ENCODE measurements at places on chromosomes 2 and 18.

DNA sequence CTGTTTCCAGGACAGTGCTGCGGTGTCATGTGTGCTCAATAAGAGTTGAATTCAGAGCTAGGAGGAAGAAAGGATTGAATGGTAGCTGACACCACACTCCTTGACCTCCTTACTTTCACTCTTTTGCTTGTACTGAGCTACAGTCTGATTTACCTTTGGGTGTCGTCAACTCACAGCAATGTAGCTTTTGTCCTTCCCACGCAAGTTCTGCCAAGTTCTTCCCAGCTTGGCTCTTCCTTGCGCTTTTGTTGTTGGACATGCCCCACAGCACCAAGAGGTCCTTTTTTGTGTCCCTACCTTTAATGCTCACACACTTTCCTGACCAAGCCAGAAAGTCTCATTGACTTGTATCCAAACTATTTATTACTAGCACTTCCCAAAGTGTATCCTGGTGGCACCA lies 38.3 kb upstream of the ITGB6 start:
- DNase-seq, result no peak

- DNase-seq, result no peak
These were observed 11.9 kb upstream of the ARHGAP25 start for GRCh38 chr2:68722712-68723111.

- DNase-seq, result no peak
These were observed 53.8 kb upstream of the ALPP start for GRCh38 chr2:232324778-232325177.

GRCh38 chr2:130754811-130755210 lies 529 bp upstream of the AMER3 start:
- no peak for DNase-seq

DNA sequence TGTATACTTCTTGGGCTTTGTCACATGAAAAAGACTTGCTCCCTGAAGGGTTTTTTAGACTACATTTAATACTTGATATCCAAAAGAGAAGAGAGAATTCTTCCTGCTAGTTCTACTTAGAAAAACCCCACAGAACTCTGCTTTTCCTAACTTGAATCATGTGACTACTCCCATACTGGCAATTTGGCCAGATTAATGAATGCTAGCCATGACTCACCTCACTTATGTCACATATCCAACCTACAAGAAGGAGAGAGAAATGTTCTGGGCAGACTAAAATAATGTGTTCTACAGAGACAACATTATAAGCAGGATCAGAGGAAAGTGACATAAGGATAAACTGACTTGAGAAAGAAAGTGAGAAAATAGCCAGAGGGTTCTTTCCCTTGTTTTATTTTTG lies 249.3 kb upstream of the GULP1 start:
- DNase-seq, result no peak

DNA sequence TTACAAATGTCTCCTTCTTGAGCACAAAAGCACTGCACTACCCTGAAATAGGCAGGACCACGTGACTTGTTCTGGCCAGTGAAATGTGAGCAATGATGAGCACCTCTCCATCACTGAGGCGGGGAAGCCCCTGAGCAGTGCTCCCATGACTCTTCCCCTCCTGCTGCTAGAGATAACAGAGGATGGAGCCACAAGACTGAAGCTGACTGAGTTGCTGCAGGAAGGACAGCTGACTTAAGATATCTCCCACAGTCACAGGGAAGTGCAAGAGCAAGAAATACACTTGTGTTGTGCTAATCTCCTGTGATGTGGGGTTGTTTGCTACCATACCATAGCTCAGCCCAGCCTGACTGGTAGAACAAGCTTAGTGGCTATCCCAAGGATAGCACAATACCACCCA lies 38.7 kb downstream of the STK39 start:
- DNase-seq, result no peak

DNA sequence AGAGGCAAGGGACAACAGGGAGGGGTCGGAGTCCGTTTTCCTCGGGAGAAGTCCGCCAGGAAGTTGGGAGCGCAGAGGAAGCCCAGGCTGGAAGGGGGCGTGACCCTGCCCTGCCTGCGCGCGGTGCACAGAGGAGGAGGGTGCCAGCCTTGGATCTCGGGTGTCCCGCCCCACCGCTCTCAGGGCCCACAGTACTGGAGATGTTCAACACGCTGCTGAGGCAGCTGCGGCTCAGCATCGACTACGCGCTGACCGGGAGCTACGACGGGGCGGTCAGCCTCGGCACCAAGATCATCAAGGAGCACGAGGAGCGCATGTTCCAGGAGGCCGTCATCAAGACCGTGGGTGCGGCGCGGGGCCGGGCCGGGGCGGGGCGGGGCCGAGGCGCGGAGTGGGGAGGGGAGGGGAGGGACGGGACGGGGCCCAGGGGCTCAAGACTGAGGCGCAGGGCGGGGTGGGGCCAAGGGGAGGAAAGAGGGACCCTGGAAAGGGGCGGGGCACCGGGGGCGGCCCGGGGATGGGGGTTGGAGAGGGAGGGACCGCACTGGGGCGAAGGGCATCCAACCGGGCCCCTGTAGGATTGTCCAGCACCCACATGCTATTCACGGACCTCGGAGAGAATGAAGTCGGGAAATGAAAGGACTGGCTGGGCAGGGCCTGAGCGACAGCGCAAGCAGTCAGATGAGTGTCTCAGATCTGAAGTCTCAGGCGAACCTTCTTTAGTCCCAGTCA lies 36.6 kb downstream of the POMC start:
- DNase-seq, result no peak

DNA sequence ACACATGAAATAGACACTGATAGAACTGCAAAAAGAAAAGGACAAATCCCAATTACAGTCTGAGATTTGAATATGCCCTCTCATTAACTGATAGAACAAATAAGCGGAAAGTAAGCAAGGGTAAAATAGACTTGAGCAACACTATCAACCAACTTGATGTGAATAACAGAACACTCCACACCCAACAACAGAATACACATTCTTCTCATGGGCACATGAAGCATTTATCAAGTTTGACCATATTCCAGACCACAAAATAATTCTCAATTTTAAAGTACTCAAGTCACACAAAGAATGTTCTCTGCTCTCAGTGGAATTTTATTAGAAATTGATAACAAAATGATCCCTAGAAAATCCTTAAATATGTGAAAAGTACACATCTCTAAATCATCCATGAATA lies 19.0 kb downstream of the ETAA1 start:
- no peak for DNase-seq

GRCh38 chr2:30677861-30678385 lies 129.3 kb downstream of the CAPN13 start:
- no peak for DNase-seq

GRCh38 chr2:13572466-13572865 lies 855.7 kb downstream of the TRIB2 start:
- no peak for DNase-seq

DNA sequence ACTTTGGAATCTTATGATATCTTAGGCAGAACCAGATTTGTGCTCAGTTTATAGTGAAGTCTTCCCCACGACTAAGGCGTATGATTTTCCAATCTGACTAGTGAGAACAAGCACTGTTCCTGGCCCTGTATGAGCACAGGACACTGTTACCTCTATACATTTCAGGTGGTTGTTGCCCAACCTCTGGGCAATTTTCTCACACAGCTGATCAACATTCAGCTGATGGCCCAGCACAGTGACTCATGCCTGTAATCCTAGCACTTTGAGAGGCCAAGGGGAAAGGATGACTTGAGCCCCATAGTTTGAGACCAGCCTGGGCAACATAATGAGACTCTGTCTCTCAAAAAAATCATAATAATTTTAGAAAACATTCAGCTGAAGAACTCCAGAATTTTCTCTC lies 119.5 kb downstream of the ASXL3 start:
- no peak for DNase-seq

DNA sequence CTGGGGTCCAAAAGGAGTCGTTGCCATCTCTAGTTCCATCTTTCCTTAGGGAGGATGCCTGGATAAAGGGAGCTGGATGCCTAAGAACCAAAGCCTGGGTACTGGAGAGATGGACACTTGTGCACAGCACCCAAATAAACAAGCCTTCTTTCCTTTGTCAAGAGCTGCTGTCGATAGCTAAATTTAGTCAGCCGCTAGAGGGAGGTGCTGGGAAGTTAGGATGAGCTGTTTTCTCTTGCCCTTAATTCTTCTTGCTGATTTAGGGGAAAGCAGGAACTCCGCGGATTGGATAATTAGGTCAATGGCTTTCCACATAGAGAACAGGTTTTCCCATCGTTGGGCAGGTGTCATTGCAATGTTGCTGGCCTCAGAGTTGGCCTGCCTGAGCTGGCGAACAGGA lies 30.9 kb upstream of the SERPINB12 start:
- DNase-seq, result no peak

DNA sequence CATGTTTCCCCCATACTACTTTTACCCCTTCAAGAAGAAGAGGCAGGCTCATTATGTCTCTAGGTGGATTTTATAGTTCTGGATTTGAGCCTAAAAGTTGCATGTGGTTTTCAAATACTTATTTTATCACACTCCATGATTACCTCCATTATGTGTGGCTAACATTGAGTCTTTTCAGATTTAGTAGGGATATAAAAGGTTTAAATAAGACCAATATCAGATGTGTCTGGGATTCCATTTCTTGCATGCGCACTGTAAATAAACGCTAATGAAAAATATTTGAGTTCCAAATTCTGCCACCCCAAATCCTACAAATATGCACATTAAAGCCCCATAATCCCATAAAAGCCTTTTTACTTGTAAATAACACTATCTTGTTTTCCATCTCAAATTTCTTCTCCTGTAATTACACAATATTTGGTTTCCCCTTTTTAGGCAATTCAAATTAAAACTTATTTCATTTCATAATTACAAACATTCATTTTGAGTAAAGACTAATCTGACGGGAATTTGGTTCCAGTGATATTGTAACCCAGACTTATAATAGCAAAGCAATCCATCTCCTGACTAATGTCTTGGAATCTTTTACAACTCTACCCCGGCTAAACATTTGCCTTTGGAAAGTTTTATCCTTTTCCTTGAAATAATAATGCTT lies 600.0 kb downstream of the SLC4A3 start:
- DNase-seq, result no peak

GRCh38 chr2:128784626-128785306 lies 466.1 kb upstream of the HS6ST1 start:
- DNase-seq, result no peak

GRCh38 chr2:78009289-78009688 lies 487.1 kb upstream of the LRRTM4 start:
- DNase-seq, result no peak

DNA sequence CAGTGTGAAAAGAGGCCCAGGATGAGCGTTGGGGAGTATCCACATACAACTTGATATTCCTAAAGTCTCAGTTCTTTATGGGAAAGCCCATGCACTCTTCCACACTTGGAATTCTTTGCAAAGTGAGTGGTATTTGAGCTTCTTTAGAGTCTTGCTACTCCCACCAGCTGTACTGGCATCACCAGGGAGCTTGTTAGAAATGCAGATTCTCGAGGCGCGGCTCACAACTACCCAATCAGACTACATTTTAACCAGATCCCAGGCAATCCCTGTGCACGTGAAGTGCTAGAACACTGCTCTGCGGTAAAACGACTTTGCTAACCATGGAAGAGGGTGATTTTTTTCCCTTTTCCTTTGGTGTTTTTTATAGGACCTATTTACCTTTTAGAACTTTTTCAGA lies 184.7 kb downstream of the NEDD4L start:
- DNase-seq, result no peak

DNA sequence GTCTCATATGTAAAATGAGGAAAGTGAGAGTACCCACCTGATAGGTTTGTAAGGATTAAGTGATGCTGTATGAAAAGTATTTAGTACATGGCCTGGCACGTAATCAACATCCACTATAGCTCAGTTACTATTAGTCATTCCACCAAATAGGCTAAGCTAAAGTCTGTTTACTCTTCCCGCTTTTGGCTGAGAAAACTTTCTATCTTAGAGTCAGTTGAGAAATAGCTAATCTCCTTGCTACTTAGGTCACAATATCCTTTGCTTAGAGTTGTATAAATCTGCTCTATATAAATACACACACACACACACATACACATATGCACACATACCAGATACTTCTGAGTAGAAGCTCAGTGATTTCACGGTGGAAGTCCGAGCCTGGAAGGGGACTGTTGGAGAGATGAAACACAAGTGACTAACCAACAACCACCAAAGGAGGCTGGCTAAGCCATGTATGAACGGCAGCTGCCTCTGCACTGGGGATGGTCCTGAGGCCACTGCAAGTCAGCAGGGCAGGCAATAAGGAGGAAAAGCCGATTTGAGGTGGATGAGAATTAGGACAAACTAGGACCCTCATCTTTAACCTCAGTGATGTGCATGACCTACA lies 104.6 kb upstream of the EPHA4 start:
- no peak for DNase-seq

- no peak for DNase-seq
These were observed 56.3 kb downstream of the SH3RF3 start for GRCh38 chr2:109185338-109185737.

GRCh38 chr2:96102596-96103186 lies 13.7 kb downstream of the ADRA2B start:
- DNase-seq, result no peak

DNA sequence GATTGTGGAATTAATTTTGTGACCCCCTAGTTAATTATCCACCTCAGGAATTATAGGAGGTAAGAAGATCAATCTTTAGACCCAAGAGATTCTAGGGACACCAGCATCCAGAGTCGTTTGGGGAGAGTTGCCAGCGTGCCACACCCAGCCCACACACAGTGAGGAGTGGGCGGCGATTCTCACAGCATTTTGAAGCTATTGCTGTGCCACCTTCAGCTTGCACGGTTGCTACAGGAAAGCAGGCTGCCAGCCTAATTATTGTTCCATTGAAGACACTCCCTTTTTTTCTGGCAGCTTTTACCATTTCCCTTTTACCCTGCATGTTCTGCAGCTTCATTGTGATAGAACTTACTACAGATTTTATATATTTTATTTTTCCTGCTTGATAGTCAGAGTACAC lies 13.1 kb upstream of the MYL12A start:
- DNase-seq, result no peak

DNA sequence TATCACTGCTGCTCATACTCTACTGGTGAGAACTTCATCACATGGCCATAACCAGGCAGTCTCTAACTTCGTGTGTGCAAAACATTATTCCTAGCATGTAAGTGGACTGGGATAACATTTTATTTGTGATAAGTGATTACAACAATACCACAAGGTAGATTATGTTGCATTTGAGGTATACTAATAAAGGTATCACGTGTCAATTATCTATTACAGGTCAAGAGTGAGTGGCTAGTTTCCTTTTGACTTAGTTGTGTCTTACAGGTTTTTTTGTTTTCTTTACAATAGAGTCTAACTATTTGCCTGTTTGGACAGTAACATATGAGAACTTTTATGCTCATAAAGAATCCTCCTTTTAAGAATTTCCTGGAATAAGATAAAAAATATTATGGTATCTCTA lies 67.2 kb upstream of the DSC1 start:
- no peak for DNase-seq

GRCh38 chr2:239346676-239347075 lies 54.1 kb downstream of the HDAC4 start:
- no peak for DNase-seq

Data from SW 1271 (cell line).